GM23338 (cell line): ENCODE measurements at places on chromosomes 7 and 10. TPM values are rescaled to one million over a fixed set of nuclear protein-coding genes. Genes with fewer than 3 reads are reported as not detected.

AUTS2 gene
- total RNA-seq: 57.1 and 91.0 TPM in 2 replicates

EN2 gene
- total RNA-seq: not detected in 2 replicates

GRCh38 chr7:1492221-1492620 lies 12.0 kb downstream of the INTS1 start:
- H3K4me1 ChIP-seq: no peaks in the 10 kb centered on the region
- no peaks in the 10 kb centered on the region for H3K27me3 ChIP-seq
- DNase-seq: no peak
- no peak overlapping the region for H3K27ac ChIP-seq
- H3K4me3 ChIP-seq: no peak overlapping the region

FAM25C gene
- total RNA-seq: not detected in 2 replicates

DNA sequence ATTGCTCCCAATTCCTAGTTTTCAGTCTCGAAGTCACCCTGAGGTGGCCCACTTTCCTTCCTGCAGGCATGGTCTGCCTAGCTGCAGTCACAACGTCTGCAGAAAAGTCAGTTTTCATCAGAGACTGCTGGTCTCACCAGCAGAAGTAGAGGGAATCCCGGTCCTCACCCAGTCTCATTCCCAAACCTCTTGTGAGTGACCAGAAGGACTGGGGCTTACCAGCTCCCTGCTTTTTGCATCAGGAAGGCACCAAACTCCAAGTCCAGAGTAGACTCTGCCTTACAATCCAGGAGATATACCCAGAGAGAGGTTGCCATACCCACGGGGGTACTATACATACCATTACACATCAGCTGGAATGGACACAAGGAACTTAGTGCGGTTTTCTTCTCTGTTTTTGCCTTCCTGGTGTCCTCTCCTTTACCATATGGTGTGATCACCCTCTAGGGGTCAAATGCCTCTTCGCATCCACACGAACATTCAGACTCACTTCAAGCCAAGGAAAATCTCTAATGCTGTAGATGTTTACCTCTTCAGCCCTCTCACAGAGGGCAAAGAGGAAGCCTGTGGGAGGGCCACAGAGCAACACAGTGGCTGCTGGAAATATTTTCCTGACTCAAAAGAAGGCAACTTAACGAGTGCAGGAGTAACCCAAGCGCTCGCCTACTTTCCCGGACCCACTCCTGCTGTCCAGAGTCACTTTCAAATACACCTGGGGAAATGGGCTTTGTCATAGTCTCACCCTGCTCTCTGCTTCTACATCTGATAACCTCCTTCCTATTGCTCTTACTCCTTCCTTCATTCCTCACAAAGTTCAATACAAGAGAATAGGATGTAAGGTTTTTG lies 220.9 kb downstream of the C7orf25 start:
- no peak overlapping the region for H3K27ac ChIP-seq
- peak; percentile 81 for DNase-seq
- H3K4me3 ChIP-seq: no peak overlapping the region

GRCh38 chr7:73718905-73719805 lies at the start of gene STX1A:
TSS of gene STX1A (minus strand) at chr7:73719669. CDS start at chr7:73719631, 38 bp downstream.
- peak within 1 kb of the TSS; percentile 86 for H3K4me3 ChIP-seq
- H3K27me3 ChIP-seq: peaks cover 24% of the 10 kb centered on the region
- H3K4me1 ChIP-seq: no peaks in the 10 kb centered on the region; the same call in 1 of the 2 replicates
- no peaks in the 10 kb centered on the region for H3K36me3 ChIP-seq
- peak; percentile 82 for DNase-seq

DNA sequence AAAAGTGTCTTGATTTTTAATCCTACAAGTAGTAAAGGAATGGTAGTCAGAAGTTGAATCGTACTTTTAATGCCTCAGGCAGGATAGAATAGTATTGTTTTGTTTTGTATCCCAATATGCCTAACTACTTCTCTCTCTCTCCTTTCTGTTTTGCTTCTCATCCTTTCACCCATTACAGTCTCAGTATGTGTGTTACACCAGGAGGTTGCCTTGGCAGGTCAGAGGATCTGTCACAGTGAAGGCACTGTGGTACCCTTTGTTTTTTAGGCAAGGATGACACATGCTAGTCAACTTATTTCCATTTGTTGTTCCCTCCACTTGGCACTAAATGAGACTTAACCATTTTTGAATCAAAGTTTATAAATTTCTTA lies 94.4 kb downstream of the MAPK8 start:
- no peaks in the 10 kb centered on the region for H3K36me3 ChIP-seq
- DNase-seq: no peak
- H3K27me3 ChIP-seq: no peaks in the 10 kb centered on the region
- no peak overlapping the region for H3K4me3 ChIP-seq

DNA sequence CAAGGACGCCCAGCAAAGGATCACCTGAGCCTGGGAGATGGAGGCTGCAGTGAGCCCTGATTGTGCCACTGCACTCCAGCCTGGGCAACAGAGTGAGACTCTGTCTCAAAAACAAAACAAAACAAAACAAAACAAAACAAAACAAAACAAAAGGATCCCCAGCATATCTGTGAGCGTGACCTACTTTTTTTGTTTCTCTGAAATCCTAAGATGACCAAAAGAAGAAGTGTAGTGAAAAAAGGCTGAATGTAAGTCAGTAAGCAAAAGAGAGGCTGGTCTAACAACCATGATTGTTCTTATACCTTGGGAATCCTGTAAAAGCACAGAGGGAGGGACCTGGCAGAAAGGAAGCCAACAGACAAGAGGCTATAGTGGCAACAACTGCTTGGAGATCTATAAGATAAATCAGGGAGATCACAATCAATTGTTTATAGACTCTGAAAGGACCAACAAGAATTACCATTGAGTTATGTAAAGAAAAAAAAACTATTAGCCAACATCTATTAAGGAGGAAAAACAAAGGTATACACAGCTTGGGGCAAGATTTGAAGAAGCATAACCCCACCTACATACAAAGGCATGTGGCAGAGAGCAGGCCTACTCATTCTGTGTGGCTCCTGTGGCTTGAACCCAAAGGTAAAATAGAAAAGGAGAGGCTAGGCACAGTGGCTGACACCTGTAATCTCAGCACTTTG lies 255.2 kb upstream of the KLF14 start:
- H3K27me3 ChIP-seq: no peaks in the 10 kb centered on the region
- H3K4me1 ChIP-seq: no peaks in the 10 kb centered on the region
- DNase-seq: no peak
- peak overlapping the region; percentile 55; the same call in 1 of the 2 replicates for H3K27ac ChIP-seq

DNA sequence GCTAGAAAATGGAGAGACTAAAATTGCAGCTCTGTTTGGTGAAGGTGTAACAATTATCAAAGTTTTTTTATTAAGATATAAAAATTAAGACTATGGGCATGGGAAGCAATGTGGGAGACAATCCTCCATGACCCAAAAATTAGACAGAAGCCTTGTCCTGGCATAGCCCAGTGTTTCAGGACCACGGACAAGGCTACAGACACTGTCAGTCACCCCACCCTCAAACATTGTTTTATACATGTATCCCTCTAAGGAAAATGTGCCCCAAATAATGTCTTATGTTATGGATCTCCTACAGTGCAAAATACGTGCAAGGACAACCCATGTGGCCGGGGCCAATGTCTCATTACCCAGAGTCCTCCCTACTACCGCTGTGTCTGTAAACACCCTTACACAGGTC lies 24.0 kb downstream of the HABP2 start:
- no peaks in the 10 kb centered on the region for H3K27me3 ChIP-seq
- no peak overlapping the region for H3K27ac ChIP-seq
- no peak overlapping the region for H3K4me3 ChIP-seq
- H3K36me3 ChIP-seq: no peaks in the 10 kb centered on the region

- H3K36me3 ChIP-seq: no peaks in the 10 kb centered on the region
- no peaks in the 10 kb centered on the region for H3K27me3 ChIP-seq
Observed at GRCh38 chr7:36096460-36097095, 56.5 kb upstream of the EEPD1 start.

- peak overlapping the region; percentile 55; the same call in 1 of the 2 replicates for H3K4me3 ChIP-seq
- H3K36me3 ChIP-seq: no peaks in the 10 kb centered on the region
- peaks cover 20% of the 10 kb centered on the region for H3K4me1 ChIP-seq
Observed at GRCh38 chr7:1532456-1533254, 2.2 kb downstream of the MAFK start.

GRCh38 chr7:44279731-44280505 lies 45.5 kb downstream of the CAMK2B start:
- no peak for DNase-seq
- peaks cover 7% of the 10 kb centered on the region for H3K27me3 ChIP-seq
- H3K4me1 ChIP-seq: peaks cover 5% of the 10 kb centered on the region
- no peak overlapping the region for H3K27ac ChIP-seq
- no peaks in the 10 kb centered on the region for H3K36me3 ChIP-seq

PPP1R3A gene
- 0.28 TPM in 1 of 2 replicates, not detected in the other for total RNA-seq

DNA sequence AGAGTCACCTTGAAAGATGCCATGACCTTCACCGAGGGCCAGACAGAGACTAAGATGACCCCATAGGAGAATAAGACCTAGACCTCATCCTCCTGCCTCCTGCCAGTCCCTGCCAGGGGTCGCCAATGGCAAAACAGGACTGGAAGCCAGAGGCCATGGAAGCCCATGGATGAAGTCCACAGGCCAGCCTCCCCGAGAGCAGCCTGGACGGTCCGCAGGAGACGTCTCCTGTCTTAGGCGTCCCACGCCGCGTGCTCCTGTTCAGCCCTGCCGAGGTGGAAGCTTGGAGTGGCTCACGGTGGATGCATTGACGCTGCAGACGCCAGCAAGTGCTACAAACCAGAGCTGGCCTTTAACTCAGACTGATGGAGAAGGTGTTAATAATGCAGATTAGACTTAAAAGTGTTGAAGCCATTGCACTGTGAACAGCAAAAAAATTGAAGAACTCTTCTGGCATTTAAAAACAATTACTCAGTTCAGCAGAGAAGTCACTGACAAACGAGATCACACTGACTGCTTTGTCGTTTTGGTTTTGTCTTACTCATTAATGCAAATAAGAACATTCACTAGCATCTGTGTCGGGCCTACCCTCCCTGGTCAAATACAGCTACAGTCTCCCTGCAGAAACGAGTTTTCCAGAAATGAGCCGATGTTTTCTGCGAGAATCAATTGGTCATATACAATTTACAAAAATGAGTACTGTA lies 38.1 kb upstream of the FAM20C start:
- H3K27me3 ChIP-seq: no peaks in the 10 kb centered on the region
- no peak overlapping the region for H3K27ac ChIP-seq
- peaks cover 6% of the 10 kb centered on the region; the same call in 1 of the 2 replicates for H3K4me1 ChIP-seq
- no peak for DNase-seq
- no peak overlapping the region for H3K4me3 ChIP-seq

- no peaks in the 10 kb centered on the region for H3K4me1 ChIP-seq
- DNase-seq: no peak
- no peaks in the 10 kb centered on the region for H3K36me3 ChIP-seq
- no peak overlapping the region for H3K4me3 ChIP-seq
- H3K27ac ChIP-seq: no peak overlapping the region
Observed at GRCh38 chr7:102262546-102262945, 24.1 kb upstream of the SH2B2 start.

TAS2R3 gene
- total RNA-seq: 3.9 and 6.9 TPM in 2 replicates

FMC1 gene
- total RNA-seq: 4.8 and 5.2 TPM in 2 replicates

- no peaks in the 10 kb centered on the region for H3K27me3 ChIP-seq
- no peaks in the 10 kb centered on the region for H3K36me3 ChIP-seq
- no peak overlapping the region for H3K27ac ChIP-seq
Observed at GRCh38 chr7:29500719-29501118, 62.9 kb upstream of the PRR15 start.

DNA sequence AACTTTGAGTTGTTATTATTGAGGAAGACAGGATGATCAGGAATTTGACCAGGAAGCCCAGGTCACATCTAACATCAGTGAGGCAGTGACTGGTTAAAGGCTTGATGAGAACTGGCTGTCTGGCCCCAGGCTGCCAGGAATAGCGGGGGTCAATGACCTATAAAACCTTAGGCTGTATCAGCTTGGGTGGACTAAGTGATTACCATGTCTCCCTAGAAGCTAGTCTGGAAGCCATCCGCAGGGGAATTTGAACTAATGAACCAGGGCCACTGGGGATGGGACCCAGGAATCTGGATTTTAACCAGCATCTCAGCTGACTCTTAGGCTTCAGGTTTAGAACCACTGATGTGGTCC lies 56.6 kb downstream of the BPGM start:
- no peak overlapping the region for H3K27ac ChIP-seq
- no peaks in the 10 kb centered on the region for H3K36me3 ChIP-seq
- H3K4me1 ChIP-seq: peaks cover 18% of the 10 kb centered on the region
- H3K4me3 ChIP-seq: no peak overlapping the region
- DNase-seq: no peak

- no peaks in the 10 kb centered on the region for H3K27me3 ChIP-seq
- H3K27ac ChIP-seq: no peak overlapping the region
- no peak for DNase-seq
- H3K4me3 ChIP-seq: no peak overlapping the region
- H3K36me3 ChIP-seq: peaks cover 15% of the 10 kb centered on the region; the same call in 1 of the 2 replicates
Observed at GRCh38 chr10:74022926-74023629, 25.2 kb downstream of the VCL start.

GRCh38 chr10:31320550-31321211 lies 1.7 kb downstream of the ZEB1 start:
- H3K4me3 ChIP-seq: peak overlapping the region; percentile 61
- peak; percentile 58 for DNase-seq
- no peaks in the 10 kb centered on the region for H3K36me3 ChIP-seq
- peaks cover 83% of the 10 kb centered on the region for H3K27me3 ChIP-seq
- no peak overlapping the region for H3K27ac ChIP-seq

GRCh38 chr10:93752761-93753160 lies 5.0 kb upstream of the LGI1 start:
- H3K27me3 ChIP-seq: no peaks in the 10 kb centered on the region; the same call in 1 of the 2 replicates
- no peaks in the 10 kb centered on the region for H3K36me3 ChIP-seq
- no peak for DNase-seq
- no peak overlapping the region for H3K27ac ChIP-seq

TUBAL3 gene
- total RNA-seq: not detected in 2 replicates

GRCh38 chr7:118305671-118306070 lies 81.2 kb downstream of the ANKRD7 start:
- DNase-seq: no peak
- H3K4me1 ChIP-seq: no peaks in the 10 kb centered on the region
- H3K36me3 ChIP-seq: peaks cover 7% of the 10 kb centered on the region; the same call in 1 of the 2 replicates
- H3K4me3 ChIP-seq: no peak overlapping the region

- H3K4me3 ChIP-seq: no peak overlapping the region
- no peaks in the 10 kb centered on the region for H3K27me3 ChIP-seq
- no peak overlapping the region for H3K27ac ChIP-seq
- DNase-seq: no peak
- H3K4me1 ChIP-seq: no peaks in the 10 kb centered on the region
Observed at GRCh38 chr10:124597846-124598165, 136.2 kb downstream of the LHPP start.

FAM25A gene
- total RNA-seq: not detected in 2 replicates

GRCh38 chr10:4279655-4280054 lies 494.6 kb upstream of the KLF6 start:
- no peak overlapping the region for H3K4me3 ChIP-seq
- H3K27ac ChIP-seq: no peak overlapping the region
- H3K36me3 ChIP-seq: no peaks in the 10 kb centered on the region
- no peaks in the 10 kb centered on the region for H3K27me3 ChIP-seq

ZNF503 gene
- total RNA-seq: 0.04 TPM in 1 of 2 replicates, not detected in the other

GRCh38 chr7:157952841-157953645 lies 616.2 kb downstream of the DNAJB6 start:
- H3K4me1 ChIP-seq: no peaks in the 10 kb centered on the region
- DNase-seq: no peak
- H3K27ac ChIP-seq: no peak overlapping the region
- no peak overlapping the region for H3K4me3 ChIP-seq
- H3K27me3 ChIP-seq: no peaks in the 10 kb centered on the region

- no peaks in the 10 kb centered on the region for H3K36me3 ChIP-seq
- H3K4me3 ChIP-seq: no peak overlapping the region
- peaks cover 15% of the 10 kb centered on the region for H3K4me1 ChIP-seq
- DNase-seq: no peak
Observed at GRCh38 chr10:65275296-65275695, 1650.5 kb upstream of the LRRTM3 start.
